IMR-90 (cell line): ENCODE measurements at places on chromosomes 12 and 14. TPM values are rescaled to one million over a fixed set of nuclear protein-coding genes. Genes with fewer than 3 reads are reported as not detected.

Gene LUM
- total RNA-seq, result 46.1 and 50.0 TPM in 2 replicates

Gene PPP1R3E
- 1.1 and 1.3 TPM in 2 replicates for total RNA-seq

Gene CPNE6
- total RNA-seq, result not detected in 2 replicates

Gene CCDC184
- under 0.01 and 0.18 TPM in 2 replicates for total RNA-seq

Gene DAD1
- total RNA-seq, result 396 and 449 TPM in 2 replicates

Gene GARIN6
- not detected in 2 replicates for total RNA-seq

Gene PLEKHH1
- total RNA-seq, result under 0.01 TPM in 2 replicates

Gene TAS2R7
- total RNA-seq, result not detected in 2 replicates

Gene SRP54
- 63.3 and 109 TPM in 2 replicates for total RNA-seq

Gene CLEC6A
- total RNA-seq, result not detected in 2 replicates

Gene REP15
- 2.2 and 2.5 TPM in 2 replicates for total RNA-seq

Gene FAM90A1
- total RNA-seq, result under 0.01 TPM in 1 of 2 replicates, not detected in the other

Gene NXPH4
- total RNA-seq, result 0.36 and 0.56 TPM in 2 replicates

Gene KRT73
- total RNA-seq, result not detected in 2 replicates

Gene MMP17
- 1.4 and 1.7 TPM in 2 replicates for total RNA-seq

Gene DBX2
- not detected in 2 replicates for total RNA-seq

Gene JPH4
- total RNA-seq, result not detected in 2 replicates

Gene DPPA3
- not detected in 2 replicates for total RNA-seq

Gene ADAM20
- total RNA-seq, result 0.18 and 0.28 TPM in 2 replicates

Gene CTSG
- not detected in 2 replicates for total RNA-seq
